HEK293T (cell line): ENCODE measurements at places on chromosomes 1 and 21.

GRCh38 chr21:34186109-34186719 lies 112.8 kb downstream of the MRPS6 start:
- DNase-seq = no peak

DNA sequence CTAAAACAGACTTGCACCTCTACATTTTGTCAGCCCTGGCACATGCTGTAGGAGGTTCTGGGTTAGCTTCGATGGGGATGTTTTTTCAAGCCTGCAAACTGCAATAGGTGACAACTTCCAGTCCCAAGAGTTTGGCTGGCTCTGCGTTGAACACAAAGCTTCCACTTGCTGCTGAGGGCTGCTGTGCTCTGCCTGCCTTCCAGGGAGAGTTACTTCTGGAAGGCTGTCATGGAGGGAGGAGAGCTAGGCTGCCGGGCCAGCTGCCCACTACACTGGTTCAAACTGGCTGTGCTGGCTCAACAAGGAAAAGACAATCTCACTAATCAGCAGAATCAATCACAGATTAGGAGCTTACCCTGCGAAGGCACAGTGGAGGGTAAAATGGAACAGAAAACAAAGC lies 46.7 kb upstream of the PPP2R5A start:
- DNase-seq = no peak

GRCh38 chr1:91032349-91032748 lies 10.5 kb upstream of the ZNF644 start:
- no peak for DNase-seq

DNA sequence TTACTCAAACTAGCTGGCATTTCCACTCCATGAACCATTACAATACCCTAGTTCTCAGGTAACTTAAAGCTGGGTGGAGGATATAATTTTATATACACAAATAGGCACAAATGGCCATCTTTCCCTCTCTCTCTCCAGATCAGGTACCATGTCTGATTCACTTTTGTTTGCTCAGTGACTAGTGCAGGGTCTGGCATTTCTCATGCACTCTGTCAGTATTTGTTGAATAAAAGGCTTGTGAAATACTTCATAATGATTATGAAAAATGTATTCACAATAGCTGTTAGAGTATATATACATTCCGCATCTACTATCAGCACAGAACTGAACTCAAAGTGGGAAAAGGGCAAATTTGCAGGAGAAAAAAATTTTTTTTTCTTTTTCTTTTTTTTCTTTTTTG lies 510.2 kb upstream of the USP24 start:
- no peak for DNase-seq

GRCh38 chr1:199101635-199102034 lies 462.8 kb downstream of the PTPRC start:
- no peak for DNase-seq

GRCh38 chr1:34037109-34037508 lies 127.9 kb downstream of the CSMD2 start:
- no peak for DNase-seq

- no peak for DNase-seq
Observed at GRCh38 chr1:109391626-109392025, 6.1 kb downstream of the SORT1 start.

DNA sequence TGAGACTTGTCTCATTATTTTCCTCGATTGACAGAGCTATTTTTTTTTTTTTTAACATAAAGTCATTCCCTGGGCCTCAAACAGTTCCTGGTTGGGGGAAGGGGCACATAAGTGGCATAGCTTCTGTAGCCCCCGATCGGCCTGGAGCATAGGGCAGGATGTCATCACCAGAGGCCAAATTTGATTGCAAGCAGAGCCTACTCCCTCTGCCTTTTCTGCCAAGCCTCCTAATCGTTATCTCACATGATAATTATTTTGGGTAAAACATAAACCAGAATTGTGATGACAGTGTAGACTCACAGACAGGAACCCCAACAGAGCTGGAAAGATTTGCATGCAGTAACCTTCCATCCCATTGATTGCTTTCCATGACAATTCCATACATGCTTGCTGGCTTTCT lies 404.8 kb downstream of the PCP4 start:
- no peak for DNase-seq

DNA sequence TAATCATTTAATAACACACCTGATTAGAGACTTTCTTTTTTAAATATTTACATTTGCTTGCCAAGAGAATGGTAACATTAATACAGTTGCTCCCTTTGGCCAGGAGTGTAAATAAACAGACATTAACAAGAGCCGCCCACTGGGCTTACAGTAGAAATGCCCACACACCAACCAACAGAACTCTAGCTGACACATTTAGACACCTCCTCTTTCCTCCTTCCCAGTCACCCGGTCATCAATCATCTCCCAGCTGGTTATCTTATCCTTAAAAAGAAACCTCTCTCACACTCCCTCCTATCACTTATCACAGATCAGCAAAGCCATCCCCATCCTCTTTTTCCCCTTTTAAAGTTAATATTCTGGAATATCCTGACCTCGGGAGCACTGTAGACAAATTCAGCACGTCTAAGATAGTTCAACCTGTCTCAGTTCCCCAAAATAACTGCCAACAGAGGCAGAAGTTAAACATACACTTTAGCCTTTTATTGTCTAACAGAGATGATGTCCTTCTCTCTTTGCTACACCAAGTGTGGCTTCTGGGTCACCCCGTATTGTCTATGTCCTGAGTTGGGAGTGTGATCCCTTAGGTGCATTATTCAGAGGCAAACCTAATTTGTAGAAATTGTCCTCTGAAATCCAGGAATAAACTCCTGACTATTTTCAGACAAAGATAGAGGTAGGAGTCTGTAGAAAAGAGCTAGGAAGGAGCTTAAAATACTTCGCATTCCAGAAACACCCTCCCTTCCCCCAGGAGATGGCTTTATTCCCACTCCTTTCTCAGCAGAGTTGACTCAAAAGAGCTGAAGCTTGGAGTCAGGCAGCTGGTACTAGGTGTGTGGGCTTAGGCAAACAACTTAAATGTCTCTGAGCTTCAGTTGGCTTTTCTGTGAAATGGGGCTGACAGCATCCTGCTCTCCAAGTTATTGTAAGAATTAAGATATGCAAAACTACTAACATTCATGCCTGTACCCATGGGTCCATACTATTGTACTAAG lies 8.8 kb downstream of the MYCL start:
- no peak for DNase-seq

- DNase-seq = no peak
Observed at GRCh38 chr1:178912597-178912996, 41.7 kb upstream of the ANGPTL1 start.
